BJ (cell line): ENCODE measurements at places on chromosomes 7 and 10.

GRCh38 chr7:17558558-17559332 lies 260.3 kb downstream of the AHR start:
- DNase-seq: no peak

DNA sequence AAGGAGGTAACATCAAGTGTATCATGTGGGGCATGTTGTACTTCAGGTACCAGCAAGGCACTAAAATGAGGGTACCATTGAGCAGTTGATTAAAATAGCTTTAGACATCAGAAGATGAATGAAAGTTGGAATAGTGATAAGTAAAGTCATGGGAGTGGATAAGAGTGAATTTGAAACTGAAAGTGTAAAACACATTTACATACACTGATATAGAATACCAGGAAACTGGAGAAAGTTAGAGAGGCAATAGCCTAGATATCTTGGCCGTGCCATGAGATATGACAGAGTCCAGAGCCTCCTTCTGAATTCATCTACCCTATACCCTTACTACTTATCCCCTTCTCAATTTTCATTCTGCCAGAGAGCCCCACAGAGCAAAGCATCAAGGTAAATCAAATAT lies 76.6 kb downstream of the GRM3 start:
- no peak for DNase-seq

- no peak for DNase-seq
Observed at GRCh38 chr10:86294346-86295265, 72.0 kb downstream of the GRID1 start.

- no peak for DNase-seq
Observed at GRCh38 chr10:93493162-93493561, 3.2 kb upstream of the CEP55 start.

- DNase-seq: no peak
Observed at GRCh38 chr7:87984088-87984487, 50.0 kb downstream of the ADAM22 start.

DNA sequence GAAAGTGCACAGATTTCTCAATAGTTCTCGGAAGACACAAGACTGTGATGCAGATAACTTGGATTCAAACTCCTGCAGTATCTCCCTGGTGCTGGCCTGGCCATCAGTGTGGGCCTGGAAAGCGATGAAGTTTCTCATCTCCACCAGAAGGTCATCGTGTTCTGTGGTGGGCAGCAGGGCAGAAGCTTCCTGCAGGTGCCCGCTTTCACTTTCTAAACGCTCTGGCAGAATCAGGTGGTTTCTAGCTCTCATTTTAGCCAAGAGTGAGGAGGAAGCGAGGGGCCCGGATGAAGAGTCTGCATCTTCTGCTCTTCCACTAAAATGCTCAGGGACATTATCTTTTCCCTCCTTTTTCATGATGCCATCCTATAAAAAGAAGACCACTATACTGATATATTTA lies 63.0 kb upstream of the DRGX start:
- no peak for DNase-seq

DNA sequence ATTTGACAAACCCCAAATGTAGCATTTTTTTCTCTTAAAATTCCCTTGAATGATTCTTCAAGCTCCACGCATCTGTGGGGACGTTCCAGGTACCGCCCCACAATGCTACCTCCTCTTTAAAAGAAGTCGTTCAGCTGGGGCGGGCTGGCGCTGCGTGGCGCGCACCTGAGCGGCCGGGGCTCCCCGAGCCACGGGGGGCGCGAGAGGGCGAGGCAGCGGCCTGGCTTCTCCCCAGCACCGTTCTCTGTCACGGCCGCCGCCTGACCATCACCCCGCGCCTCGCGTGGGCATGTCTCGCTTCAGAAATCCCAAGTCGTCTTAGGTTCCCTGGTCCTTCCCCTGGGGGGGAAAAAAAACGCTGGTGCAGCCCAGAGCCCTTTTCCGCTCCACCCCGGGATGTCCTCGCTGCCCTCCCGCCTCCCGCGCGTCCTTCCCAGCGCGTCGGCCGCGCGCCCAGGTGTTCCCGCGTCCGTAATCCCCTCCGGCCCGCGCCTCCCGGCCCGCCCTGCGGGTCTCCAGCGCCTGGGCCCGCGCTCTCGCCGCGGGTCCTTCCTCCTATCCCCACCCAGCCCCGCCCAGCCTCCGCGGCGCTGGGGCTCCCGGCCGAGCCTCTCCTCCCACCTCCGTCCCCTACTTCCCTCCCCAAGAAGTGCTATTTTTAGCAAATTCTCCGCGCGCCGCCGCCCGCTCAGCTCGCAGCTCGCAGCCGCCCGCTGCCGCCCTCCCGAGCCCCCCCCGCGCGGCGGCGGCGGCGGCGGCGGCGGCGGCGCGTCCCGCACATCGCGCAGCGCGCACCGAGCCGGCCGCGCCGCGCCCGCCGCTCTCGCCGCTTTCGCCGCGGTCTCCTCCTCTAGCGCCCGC lies 58.7 kb upstream of the PRPS1L1 start:
- no peak for DNase-seq

GRCh38 chr10:131277278-131277677 lies 34.2 kb downstream of the TCERG1L start:
- DNase-seq: no peak

DNA sequence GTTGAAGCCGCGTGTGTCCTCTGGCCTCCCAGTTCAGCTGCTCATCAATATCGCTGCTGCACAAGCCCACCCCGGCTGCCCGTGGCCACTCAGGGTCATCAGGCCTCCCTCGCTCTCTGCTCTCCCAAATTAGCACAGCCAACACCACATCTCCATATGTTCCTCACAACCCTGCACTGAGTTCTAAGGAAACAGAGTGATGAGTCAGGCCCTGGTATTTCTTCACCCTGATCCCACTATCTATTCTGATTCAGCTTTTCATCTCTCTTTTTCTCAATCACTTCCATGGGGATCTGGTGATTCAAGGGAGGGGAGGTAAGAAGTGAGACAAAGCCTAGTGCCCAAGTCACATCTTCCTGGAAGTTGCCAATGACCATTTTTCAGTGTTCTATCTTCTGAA lies 23.8 kb downstream of the CYTH3 start:
- no peak for DNase-seq

DNA sequence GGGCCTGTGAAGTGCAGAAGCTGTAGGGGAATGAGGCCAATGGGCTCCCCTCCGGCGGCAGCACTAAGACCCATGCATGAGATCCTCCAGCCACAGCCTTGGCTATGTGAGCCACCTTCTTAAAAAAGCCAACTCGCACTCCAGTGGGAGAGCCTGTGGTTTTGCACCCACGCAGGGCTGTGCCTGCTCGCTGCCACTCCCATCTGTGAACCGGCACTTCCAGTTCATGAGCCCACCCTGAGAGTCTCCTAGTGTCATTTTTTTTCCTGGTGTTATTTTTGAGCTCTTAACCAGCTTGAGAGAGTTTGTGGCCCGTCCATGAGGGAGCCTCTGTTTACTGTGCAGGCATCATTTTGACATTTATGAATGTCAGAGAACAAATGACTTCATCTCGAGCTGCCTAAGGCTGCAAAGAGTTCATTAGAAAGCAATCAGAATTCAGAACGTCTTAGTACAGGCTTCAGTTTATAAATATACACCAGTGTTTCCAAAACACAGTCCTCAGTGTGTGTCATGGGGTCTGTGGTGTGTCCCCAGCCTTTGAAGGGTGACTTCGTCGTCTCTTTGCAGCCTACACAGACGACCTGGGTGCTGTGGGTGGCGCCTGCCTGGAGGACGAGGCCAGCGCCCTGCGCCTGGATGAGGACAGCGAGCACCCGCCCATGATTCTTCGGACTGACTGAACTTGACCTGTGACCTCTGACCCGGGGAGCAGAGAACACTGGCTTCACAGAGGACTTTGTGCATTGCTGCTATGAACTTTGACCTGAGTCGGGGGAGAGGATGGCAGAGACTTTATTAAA lies 40.4 kb downstream of the WIPI2 start:
- DNase-seq: no peak

DNA sequence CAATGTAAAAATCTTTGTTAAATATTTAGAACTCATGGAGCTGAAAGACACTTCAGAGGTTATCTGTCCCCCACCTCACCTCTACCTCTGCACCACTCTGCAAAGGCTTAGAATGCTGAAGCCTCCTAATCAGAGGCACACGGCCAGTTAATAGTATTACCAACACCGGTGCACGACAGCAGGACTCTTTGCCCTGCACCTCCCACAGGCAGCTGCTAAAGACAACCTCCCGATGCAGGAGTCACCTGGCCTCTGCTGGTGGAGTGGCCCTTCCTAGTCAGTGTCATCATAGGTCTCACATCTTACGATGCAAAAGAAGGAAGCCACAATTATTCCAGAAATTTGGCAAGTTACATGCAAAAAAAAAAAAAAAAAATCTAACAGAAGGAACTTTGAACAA lies 66.6 kb upstream of the MGMT start:
- DNase-seq: no peak

DNA sequence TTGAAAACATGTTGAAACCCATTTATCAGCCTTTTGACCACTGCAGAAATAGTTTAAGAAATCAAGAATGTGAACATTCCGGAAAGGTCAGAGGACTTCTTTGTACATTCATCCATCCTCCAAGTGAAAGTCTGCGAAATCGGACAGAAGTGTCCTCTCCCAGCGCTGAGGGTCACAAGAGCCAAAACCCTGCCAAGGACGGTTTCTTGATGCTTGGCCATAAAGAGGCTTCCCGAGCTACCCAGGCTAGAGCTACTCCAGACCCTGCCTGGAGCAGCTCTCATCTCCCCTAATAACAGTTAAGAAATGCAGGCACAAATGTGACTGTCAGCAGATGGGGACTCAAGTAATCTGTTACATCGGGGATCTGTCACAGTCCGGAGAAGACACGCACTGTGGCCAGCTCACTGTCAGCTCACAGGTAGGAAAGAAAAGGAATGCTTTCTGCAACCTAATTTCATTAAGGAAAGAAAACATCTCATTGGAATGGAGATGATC lies 4.5 kb upstream of the CYTH3 start:
- DNase-seq: no peak

- no peak for DNase-seq
Observed at GRCh38 chr10:67477868-67478267, 218.1 kb downstream of the CTNNA3 start.

DNA sequence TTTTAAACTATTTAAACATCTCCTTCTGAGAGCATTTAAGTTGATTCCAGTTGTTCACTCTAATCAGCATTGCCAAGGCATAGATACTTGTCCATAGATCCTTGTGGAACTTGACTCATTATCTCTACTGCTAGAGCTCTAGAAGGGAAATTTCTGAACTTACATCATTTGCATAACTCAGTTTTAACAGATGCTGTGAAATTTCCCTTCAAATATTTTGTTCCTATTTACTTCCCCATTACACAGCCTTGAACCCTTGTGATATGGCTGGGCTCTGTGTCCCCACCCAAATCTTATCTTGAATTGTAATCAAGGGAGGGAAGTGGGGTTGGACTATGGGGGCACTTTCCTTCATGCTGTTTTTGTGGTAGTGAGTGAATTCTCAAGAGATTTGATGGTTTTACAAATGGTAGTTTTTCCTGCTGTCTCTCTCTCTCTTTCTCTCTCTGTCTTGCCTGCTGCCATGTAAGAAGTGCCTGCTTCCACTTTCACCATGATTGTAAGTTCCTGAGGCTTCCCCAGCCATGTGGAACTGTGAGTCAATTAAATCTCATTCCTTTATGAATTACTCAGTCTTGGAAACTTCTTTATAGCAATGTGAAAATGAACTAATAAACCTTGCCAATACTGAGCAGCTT lies 25.4 kb downstream of the INSIG1 start:
- no peak for DNase-seq

DNA sequence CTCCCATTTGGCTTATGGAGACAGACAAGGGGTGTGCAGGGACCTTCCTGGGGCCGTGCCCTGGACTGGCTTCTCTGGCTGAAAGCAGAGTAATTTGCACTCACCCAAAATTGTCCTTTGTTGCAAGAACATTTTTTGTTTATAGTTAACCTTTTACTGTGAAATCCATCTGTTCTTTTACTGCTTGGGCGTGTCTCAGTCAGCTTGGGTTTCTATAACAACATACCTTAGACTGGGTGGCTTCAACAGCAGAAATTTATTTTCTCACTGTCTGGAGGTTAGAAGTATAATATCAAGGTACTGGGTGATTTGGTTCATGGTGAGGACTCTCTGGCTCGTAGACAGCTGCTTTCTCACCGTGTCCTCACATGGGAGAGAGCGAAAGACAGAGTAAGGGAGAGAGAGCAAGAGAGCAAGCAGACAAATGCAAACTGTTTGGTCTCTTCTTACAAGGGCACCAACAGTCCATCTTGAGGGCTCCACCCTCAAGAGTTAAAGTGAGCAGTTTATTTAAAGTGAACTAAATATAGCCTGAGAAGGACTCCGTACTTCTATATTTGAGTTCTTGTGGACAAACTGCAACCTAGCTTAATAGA lies 131.0 kb upstream of the NPY start:
- no peak for DNase-seq

DNA sequence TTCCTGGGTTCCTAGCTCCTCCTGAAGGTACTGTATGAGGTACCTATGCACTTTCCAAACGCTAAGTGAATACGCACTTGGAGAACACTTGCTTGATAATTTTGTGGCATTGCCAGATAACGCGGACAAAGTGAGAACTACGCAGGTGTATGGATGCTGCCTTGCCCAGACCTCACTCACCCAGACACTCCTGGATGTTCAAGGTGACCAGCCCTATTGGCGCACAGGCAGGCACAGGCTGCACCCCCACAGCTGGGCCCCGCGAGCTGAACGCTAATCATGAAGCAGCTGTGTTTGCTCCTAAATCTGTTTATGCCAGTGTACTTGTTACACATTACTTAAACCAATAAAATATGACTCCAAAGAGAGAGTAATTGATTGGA lies 27.3 kb downstream of the DIP2C start:
- no peak for DNase-seq

DNA sequence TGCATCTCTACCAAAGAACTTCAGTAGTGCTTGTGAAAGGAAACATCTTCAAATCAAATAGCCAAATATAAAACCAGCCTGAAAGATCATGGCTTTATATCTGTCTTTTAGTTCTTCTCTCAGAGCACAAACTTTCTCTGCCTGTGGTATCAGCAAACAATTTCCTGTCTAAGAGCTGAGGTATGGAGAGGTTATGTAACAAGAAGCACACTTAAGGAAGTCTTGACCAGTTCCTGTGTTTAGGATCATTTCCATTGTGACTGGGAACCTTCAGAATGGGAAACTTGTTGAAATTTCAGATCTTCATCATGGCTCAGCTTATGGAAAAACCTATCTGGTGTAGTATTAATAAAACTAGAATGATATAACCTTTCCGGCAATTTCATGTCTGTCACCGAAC lies 148.8 kb downstream of the MBL2 start:
- DNase-seq: no peak

DNA sequence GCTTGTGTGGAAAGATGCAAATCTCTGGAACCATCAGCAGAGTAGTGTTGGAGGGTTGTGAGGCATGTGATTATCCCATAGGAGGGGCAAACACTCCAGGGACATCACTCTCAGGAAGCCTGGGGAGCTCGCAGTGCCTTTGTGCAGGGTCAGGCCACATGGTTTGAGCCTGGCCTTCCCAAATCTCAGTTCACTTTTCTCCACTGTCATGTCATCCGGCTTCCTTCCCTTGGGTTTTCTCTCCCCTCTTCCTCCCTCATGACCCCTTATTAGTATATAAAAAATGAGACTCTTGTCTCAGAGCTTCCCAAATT lies 20.4 kb downstream of the TSPAN14 start:
- no peak for DNase-seq
